ENCODE measurements at places on chromosomes 5 and 9.

DNA sequence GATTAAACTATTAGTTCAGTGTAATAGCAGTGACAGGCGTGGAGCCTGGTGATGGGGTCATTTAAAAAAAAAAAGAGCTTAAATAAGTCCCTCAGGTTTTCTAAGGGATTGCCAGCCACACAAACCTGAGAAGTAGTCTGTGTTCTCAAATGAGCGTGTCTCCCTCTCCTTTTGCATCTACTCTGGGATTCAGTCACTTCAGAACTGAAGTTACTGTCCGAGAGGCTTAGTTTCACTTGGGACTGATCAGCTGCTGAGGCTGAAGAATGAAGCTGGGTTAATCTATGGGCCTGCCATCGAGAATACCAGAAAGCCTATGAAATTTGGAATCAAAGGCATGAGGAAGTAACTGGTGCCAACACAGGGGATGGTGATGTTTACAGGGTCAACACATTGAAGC, 310.1 kb downstream of the ADAMTS6 start:
- DNase-seq = no peak
- H3K4me1 ChIP-seq = no peaks in the 10 kb centered on the region
- H3K4me3 ChIP-seq = no peak overlapping the region

DNA sequence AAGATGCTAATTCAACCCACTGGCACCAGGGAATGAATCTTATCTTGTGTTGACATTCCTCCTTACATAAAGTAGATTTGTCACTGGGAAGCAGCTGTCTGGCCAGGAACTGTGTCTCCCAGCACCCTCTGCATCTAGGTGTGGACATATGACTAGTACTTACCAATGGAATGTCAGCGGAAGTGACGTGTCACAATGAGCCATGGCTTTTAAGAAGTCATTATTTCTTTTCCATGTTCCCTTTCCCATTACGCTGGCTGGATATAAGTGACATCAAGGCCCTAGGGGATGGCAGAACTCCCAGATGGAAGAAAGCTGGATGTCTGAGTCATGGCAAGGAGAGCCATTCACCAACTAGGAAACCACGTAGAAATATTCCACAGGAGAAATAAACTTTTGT, 84.7 kb upstream of the MAST4 start:
- DNase-seq = no peak
- H3K4me3 ChIP-seq = no peak overlapping the region
- no peak overlapping the region for H3K27ac ChIP-seq

GRCh38 chr5:35058374-35058788, 10.6 kb upstream of the AGXT2 start:
- no peak overlapping the region for H3K4me3 ChIP-seq
- no peaks in the 10 kb centered on the region for H3K36me3 ChIP-seq
- H3K27ac ChIP-seq = no peak overlapping the region

GRCh38 chr5:114305402-114306207, 56.3 kb upstream of the KCNN2 start:
- peaks cover 4% of the 10 kb centered on the region for H3K4me1 ChIP-seq
- no peak for DNase-seq
- H3K27me3 ChIP-seq = no peaks in the 10 kb centered on the region
- H3K4me3 ChIP-seq = no peak overlapping the region

DNA sequence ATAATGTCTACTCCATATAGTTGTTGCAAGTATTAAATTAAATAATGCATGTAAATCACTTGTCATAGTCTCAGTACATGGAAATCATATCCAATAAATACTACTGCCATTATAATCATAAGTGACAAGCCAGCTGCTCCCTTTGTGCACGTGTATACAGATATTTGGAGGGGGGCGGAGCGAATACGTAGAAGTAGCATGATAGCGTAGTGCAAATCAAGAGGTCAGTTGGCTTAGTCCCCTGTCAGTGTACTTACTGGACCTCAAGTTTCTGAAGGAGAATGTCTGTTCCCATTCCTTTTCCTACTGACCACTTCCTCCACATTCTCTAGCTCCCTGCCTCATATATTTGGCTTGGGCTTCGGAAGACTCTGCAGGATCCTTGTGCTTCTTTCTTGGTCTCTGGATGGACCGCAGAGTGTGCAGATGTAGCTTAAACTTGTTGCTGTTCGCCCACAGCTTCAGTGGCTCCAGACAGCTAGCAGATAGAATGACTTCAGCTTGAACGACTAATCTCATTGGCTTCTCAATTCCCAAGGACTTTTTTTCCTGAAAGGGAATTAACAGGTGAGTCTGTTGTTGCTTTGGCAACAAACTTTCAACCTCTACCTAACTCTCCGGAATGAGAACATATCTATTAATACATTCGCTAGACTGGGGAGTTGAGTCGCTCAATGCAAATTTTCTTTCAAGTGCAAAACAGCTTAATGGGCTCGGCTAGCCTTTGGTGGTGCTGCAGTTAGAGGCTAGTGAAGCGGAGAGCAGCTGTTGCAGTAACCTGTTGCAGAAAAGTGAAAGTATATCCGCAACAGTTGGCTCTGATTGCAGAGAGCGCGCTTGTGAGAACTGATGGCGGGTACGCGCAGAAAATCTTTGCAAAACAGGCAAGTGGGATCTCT, at the start of gene PCDHB1:
PCDHB1 (plus strand) TSS at position 753 of the 899 bp plus-strand sequence; CDS start at position 850, 97 bp downstream.
- peaks cover 13% of the 10 kb centered on the region for H3K4me1 ChIP-seq
- no peaks in the 10 kb centered on the region for H3K36me3 ChIP-seq
- peak within 1 kb of the TSS; percentile 96 for H3K4me3 ChIP-seq
- no peak for DNase-seq
- H3K27ac ChIP-seq = peak within 1 kb of the TSS; percentile 69

DNA sequence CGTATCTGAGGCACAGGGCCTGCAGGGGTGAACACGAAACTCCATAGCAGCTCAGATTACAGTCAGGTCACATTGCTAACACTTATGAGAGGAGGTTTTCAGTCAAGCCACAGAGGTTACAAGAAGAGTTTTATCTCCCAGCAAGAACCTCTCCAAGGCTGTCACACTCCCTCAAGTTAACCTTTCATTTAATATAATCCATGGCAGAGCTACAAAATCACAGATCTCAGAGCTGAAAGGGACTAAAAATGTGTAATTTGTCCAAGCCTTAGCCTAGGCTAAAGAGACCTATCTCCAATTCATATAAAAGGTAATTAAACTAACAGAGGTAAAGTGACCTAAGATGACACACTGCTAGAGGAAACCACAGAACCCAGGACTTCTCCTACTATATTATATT, 57.2 kb downstream of the MLANA start:
- peak overlapping the region; percentile 32 for H3K27ac ChIP-seq
- no peak for DNase-seq
- peaks cover 4% of the 10 kb centered on the region for H3K36me3 ChIP-seq

DNA sequence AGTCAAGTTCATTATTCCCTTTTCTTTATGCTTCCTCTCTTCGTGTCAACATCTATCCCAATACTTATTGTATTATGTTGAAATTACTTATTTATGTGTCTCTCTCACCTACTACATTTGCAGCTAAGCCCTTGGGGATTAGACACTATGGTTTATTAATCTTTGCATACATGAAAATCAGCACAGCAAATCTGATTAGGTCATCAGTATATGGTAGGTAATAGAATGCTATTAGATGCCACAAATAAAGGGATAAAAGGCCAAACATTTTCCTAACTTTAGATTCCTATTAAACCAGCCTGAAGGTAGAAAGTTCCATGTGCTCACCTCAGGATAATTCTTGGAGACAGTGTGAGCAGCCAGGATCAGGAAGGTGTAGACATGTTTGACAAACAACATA, 490.1 kb upstream of the MPDZ start:
- H3K4me3 ChIP-seq = no peak overlapping the region
- H3K4me1 ChIP-seq = no peaks in the 10 kb centered on the region
- no peaks in the 10 kb centered on the region for H3K36me3 ChIP-seq
- H3K27me3 ChIP-seq = no peaks in the 10 kb centered on the region

DNA sequence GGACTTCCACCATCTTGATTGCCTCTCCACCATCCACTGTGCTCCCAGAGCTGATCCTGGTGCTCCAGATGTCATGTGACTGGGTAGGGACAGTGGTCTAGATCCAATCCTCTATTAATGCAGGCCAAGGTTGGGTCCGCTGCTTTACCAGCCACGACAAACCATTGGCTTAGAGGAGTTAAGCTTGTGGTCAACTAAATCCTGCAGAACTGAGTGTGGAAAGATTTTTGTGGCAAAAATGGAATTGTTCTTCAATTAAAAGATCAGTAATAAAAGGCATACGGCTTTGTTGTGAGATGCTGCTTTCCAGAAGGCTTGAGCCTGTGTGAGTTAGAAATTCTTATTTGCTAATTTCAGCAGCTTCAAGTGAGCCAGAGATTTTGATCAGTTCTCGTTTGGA, 30.7 kb downstream of the SLC1A3 start:
- H3K27ac ChIP-seq = no peak overlapping the region
- no peak for DNase-seq
- no peaks in the 10 kb centered on the region for H3K27me3 ChIP-seq
- H3K4me1 ChIP-seq = peaks cover 5% of the 10 kb centered on the region
- peaks cover 27% of the 10 kb centered on the region for H3K36me3 ChIP-seq

Data from type B pancreatic cell (in vitro differentiated cells).